ENCODE measurements at places on chromosomes 6 and 20. TPM values are rescaled to one million over a fixed set of nuclear protein-coding genes. Genes with fewer than 3 reads are reported as not detected.

- DNase-seq: no peak
Observed at GRCh38 chr6:132607544-132608233, 16.4 kb downstream of the TAAR2 start.

- DNase-seq: peak; percentile 19
Observed at GRCh38 chr6:3088446-3088845, 20.2 kb downstream of the RIPK1 start.

GRCh38 chr6:110329348-110329713 is 28.8 kb downstream of the METTL24 start:
- no peak for DNase-seq

GRCh38 chr6:4153514-4153985 is 18.2 kb upstream of the ECI2 start:
- DNase-seq: no peak

DNA sequence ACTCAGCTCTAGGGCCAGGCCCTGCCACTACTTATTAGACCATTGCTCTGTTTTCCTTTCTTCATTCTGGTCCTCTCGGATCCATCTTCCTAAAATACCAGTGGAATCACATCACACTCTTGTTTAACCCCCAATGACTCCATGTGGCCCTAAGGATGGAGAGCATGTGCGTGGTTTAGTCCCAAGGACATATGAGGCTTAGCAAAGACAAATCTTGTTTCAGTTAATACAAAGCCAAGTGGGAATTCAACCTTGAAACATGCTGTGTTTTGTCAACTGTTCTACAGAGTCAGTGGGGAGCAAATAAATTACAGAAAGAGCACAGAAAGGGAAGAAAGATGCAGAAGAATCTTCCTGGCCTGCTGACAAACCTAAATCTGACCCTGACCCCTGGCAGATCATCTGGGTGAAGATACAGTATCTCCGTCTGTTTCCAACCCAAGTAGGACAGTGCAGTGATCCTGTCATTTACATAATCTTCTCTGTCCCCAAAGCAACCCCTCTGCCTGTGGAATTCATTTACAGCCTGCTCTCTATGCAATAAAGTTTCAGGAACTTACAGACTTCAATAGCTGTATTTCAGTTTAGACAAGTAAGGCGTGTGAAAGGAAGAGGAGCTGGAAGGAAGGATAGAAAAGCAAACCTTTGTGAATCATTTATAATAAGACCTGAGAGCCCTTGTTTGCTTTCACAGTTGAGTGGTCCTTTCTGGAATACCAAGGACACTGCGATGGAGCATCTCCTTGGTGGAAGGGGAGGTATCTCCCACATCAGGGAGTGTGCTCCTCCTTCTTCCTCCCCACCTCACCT is 144.0 kb downstream of the THBS2 start:
- DNase-seq: no peak

DNA sequence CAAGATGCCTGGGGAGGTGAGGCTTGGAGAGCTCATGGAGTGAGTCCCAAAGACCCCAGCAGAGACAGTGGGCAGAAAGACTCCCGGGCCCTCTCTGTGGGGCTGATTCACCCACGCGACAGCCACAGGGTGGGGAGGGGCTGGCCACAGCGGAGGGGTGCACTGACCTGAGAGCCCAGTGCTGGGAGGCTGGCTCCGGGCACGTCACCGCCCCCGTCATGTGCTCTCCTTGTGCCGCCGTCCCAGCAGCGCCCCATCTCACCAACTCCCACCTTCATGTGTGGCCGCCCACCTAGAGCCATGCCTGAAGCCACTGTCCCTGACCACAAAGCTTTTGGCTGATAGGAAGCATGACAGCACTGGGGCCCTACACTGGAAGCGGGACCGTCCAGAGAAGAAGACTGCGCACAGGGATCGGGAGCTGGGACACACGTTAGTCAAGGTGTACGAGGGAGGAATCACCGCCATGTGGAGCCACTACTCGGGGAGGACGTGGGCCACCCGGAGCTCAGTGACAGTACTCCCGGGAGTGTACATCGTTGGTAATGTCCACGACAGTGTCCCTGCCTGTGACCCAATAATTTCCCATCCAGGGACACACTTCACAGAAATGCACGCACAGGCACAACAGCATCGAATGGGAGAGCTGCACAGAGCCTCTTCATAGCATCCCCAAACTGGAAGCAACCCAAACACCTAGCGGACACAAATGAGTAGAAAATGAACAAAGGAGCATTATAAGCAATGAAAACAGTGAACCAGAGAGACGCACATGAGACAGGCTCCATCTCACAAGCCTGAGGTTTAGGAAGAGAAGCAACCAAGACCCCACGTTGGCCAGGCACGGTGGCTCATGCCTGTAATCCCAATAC is 28.4 kb upstream of the FOXC1 start:
- DNase-seq: no peak

- DNase-seq: no peak
Observed at GRCh38 chr6:169827290-169827717, 75.9 kb downstream of the ERMARD start.

DNA sequence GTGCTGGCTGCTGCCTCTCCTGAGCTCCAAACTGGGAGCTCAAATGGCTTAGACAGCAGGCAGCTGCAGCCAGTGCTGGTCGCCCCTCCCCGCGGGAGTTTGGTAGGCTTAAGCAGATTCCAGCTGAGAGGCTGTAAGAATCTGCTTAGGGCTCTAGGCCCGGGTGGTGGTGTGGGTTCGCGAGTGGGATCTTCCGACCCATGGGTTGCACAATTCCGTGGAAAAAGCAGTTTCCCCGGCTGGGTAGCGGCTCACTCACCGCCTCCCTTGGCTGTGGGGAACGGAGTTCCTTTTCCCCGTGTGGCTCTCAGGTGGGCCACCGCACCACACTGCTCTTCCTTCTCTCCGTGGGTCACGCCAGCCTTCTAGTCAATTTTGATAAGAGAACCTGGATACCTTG is 232.5 kb downstream of the PKHD1 start:
- DNase-seq: no peak

DNA sequence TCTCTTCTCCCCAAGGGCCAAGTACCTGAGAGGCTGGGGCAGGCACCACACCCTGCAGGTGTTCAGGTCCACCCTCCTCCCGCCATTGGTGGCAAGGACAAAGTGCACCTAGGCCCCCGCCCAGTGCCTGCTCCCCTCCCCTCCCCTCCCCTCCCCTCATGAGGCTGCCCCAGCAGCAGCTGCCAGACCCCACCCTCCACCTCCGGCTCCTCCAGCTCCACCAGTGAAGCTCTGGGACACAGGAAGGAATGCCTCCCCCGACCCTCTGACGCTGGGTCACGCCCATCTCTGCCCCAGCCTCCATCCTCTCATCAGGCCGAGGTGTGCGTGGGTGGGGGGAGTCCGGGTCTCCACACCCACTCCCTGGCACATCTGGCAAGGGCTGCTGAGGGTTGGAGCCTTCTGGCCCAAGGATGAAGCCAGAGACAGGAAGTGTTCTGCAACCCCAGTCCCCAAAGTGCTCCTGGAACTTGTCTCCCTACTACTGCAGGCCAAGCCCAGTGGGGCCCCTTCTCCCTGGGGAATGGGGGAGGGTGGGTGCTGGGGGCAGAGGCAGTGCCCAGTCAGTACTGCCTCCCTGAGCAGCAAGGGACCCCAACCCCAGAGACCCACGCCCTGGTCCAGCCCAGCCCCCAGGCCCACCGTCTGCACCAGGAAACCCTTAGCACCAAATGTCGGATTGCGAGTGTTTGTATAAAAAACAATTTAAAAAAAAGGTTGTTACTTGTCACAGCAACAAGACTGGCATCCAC is 1.6 kb upstream of the UCKL1 start:
- no peak for DNase-seq

GRCh38 chr6:20778459-20778858 is 244.2 kb downstream of the CDKAL1 start:
- DNase-seq: no peak

DNA sequence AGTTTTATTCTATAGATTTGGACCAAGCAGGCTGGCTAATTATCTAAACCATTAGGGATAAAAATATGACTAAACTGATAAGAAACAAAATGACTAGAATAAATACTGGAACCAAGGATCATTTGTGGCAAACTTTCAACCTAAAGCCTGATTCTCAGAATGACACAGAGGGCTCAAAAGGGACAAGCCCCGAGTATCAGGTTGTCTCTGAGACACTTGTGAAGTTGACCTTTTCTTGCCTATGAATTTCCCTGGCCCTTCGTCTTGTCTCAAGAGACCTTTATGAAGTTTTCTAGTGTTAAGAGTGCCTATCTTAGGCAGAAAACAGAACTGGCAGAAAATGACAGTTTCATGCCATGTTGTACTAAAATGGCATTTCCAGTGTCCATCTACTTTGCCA is 68.3 kb downstream of the IMPG1 start:
- no peak for DNase-seq

- peak; percentile 23 for DNase-seq
Observed at GRCh38 chr6:81929828-81930227, 177.3 kb upstream of the TENT5A start.

GRCh38 chr6:162315291-162315690 is 412.3 kb downstream of the PRKN start:
- no peak for DNase-seq

DNA sequence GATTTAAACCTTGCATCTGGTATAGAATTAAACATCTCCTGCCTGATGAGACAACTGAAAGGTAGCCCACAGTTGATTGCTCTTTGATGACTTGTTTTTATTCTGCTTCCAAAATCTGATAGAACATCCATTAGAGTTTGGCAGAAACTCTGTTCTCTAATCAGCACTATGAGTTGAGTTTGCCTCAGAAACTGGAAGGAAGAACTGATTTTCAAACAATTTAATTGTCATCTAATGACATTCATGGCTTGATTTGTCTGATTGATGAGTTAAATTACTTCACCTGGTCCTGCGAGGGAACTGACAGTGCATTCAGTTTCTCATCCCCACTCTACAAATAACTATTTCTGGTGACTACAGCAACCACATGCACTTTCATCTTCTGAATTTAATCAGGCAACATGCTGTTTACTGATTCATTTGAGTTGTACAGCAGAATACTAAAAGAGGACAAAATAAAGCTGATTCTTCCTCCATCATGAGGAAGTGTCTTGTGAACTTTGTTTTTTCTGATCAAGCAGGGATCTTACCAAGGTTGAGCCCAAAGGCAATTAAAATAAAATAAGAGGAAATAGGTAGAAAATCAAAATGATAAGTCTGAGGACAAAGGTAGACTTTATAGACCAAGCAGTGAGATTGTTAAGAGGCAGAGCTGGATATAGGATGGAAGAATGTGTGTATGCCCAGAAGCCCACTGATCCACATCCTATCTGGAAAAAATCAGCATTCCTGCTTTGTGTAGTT is 15.7 kb upstream of the MRAP2 start:
- no peak for DNase-seq

The DEFB124 gene
- total RNA-seq: not detected

The MMP24 gene
- 0.23 TPM for total RNA-seq

The CDH4 gene
- 9.0 TPM for total RNA-seq

The MROH8 gene
- 3.3 TPM for total RNA-seq

The HTR1B gene
- total RNA-seq: not detected

The DPPA5 gene
- not detected for total RNA-seq

The CST2 gene
- not detected for total RNA-seq

The PTPN1 gene
- 47.6 TPM for total RNA-seq

The STK4 gene
- 20.2 TPM for total RNA-seq

The ZC3H12D gene
- 0.16 TPM for total RNA-seq

The PPP1R10 gene
- 29.5 TPM for total RNA-seq

The SUMO4 gene
- 0.27 TPM for total RNA-seq
